Activated naive CD4-positive, alpha-beta T cell (primary cell): ENCODE measurements at places on chromosomes 3 and 15.

DNA sequence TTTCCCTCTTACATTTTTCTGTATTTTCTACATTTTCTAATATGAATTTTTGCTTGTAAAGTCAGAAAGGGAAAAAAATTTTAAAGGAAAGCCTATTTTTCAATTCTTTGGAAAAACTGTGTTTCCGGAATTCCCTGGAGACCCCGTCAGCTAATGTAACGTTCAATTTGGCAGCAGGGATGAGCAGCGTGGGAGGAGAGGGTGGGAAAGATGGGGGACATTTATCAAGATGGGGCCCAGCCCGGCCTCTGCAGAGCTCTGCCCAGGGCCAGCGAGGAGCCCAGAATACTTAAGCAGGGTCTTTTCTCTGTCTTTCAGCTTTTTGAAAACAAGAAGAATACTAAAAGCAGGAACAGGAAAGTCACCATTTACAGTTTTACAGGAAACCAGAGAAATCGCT, 129.0 kb downstream of the LRRK1 start:
- DNase-seq: no peak

GRCh38 chr3:155412904-155413303, 119.4 kb upstream of the STRIT1 start:
- DNase-seq: no peak

DNA sequence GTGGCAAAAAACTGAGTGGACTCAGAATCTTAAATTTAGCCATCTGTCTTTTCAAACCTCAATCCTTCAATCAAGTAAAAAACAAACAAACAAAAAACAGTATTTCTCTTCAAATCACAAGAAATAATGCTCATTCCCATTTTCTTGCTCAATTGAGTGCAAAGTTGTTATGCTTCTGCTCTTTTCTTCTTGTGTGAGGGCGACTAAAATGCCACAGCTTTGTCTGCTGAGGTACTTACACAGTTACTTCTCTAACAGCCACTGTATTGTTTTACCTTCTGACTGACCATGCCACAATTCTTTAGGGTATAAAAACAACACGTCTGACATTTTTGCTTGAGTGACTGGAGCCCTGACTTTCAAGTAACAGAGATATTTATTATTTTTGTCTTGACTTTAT, 617.4 kb downstream of the NAALADL2 start:
- DNase-seq: no peak

- no peak for DNase-seq
Measured at GRCh38 chr15:95142531-95142930, 911.2 kb downstream of the MCTP2 start.

DNA sequence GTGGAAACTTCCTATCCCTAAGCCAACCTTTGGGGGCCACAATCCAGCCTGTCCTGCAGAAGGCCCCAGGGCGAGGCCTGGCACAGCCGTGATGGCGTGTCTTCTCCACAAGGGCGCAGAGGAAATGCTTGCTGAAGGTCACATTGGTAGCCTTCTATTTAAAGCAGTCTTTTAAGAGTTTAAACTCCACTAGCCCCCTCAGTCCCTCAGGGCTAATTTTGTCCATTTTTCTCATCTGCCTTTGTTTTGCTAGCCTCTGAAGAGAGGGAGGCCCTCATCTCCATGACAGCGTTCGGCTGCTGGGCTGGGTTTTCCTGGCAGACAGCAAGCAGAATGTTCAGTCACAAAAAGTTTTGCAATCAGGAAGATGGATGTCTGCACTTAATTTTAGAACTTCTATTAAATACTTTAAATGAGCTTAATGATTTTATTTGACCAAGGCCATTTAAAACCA, 40.8 kb downstream of the RARB start:
- DNase-seq: no peak

DNA sequence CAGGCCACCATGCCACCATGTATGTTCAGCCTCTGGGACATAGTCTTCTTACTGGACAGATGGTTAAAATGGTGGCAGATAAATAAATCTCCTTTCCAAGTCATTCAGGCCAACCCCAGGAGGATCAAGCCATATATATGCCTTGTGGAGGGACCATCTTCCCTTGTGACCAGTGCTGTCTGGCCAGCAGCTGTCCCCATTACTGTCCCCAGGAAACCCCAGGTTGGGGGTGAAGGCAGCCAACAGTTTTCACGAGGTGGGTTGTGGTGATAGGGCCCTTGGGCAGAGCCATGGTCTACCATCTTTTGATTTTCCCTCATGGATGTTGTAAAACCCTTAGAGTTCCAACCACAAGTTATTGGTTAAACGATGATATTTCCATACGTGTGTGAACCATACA, 48.7 kb upstream of the PCSK6 start:
- DNase-seq: no peak

- no peak for DNase-seq
Measured at GRCh38 chr3:16893618-16894200, 9.0 kb downstream of the PLCL2 start.

DNA sequence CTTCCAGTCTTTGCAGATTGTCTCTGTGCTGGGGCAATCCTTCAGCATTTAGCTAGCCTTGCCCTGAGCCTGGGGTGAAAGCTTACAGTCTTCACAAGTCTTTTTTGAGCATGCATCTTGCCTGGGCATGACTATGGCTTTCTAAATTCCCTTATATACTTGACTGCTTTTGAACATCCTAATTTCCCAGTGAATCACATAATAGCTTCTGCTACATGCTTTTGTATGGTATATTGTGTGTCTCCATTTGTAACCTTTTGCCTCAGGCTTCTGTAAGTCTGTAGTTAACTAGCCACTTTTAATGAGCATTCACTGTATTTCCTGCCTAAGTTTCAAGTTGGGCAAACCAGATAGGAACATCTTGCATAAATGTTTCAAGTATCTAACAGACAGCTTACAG, 76.8 kb downstream of the CHCHD4 start:
- no peak for DNase-seq

DNA sequence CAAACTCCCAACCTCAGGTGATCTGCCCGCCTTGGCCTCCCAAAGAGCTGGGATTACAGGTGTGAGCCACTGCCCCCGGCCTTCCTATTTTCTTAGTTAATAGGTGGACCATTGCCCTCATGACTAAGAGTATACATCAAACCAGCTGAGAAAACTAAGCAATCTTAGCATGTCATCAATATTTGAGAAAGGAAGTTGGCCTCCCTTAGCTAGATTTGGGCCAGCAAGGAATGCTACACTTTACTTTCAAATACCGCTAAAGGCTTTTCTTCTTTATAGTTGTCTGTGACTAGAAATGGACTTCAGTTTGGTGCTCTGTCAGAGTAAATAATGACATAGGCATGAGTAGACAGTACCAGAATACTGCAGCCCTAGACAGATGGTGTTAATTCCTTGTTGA, 199.3 kb downstream of the GAP43 start:
- no peak for DNase-seq

DNA sequence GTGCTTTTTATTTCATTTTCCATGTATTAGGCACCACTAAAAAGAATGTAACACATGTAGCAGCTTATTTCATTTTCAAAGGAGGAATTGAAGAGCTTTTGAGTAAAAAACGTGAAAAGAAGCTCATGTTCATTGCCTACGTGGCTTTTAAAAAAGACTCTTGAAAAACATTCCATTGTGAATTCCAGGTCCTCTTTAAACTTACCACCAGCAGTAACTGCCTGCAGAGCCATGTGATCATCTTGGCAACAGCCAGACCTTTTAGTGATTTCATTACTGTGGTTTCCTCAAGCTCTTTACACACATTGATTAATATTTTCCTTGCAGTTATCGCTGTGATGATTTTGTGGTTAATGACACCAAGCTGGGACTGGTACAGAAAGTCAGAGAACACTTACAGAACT, 43.8 kb upstream of the FBXL22 start:
- DNase-seq: no peak

GRCh38 chr3:154872074-154872473, 208.0 kb upstream of the MME start:
- DNase-seq: no peak

GRCh38 chr3:31353166-31353565, 179.6 kb upstream of the STT3B start:
- DNase-seq: no peak
